ENCODE measurements at places on chromosomes 16 and 17.
A peak's percentile ranks its signal among the peaks of the same experiment; 100 is the strongest.

GRCh38 chr16:68073902-68074760 is 11.0 kb upstream of the NFATC3 start:
- DNase-seq, result no peak

GRCh38 chr17:80624864-80625263 is 80.2 kb downstream of the RPTOR start:
- no peak for DNase-seq

DNA sequence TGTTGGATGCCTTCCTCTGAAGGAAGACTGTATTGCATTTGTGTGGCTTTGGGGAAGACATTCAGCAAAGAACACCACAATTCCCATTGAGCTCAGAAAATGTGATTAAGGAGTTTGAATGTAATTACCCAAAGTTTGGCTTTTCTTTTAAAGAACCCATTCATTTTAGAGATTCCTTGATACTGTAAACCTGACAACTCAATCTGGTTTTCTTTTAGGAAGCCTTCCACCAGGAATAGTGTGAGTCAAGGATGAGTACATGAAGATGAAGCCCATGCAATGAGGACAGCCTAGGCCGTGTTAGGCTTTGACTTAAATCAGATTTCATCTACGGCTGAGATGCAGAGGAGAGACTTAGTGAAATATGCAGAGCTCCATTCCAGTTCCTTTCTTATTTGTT is 271.7 kb upstream of the TBX2 start:
- peak; percentile 67 for DNase-seq

DNA sequence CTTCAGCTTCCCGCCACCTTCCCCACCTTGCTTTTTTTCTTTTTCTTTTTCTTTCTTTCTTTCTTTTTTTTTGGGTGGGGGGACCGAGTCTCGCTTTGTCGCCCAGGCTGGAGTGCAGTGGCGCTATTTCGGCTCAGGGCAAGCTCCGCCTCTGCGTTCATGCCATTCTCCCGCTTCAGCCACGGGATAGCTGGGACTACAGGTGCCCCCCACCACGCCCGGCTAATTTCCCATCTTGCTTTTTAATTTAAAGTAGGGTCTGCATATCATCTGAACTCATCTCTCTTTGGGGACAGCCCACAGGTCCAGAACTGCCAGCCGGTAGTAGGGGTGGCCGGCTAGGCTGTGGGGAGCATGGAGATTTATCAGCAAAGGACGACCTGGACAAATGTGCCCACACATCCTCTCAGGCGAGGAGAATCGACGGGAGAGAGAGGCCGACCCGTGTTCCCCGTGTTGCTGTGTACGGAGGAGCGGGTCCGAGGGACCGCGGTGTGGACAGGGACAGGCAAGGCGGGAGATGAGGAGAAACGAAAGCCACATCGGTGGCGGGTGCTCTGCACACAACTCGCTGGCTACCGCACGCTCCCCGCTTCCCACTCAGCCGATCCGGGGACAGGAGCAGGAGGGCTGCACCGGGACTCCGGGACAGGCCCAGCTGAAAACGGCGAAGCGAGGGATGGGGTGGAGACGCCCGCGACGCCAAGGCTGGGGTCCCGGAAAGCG is 2.4 kb downstream of the MT1M start:
- DNase-seq, result no peak

DNA sequence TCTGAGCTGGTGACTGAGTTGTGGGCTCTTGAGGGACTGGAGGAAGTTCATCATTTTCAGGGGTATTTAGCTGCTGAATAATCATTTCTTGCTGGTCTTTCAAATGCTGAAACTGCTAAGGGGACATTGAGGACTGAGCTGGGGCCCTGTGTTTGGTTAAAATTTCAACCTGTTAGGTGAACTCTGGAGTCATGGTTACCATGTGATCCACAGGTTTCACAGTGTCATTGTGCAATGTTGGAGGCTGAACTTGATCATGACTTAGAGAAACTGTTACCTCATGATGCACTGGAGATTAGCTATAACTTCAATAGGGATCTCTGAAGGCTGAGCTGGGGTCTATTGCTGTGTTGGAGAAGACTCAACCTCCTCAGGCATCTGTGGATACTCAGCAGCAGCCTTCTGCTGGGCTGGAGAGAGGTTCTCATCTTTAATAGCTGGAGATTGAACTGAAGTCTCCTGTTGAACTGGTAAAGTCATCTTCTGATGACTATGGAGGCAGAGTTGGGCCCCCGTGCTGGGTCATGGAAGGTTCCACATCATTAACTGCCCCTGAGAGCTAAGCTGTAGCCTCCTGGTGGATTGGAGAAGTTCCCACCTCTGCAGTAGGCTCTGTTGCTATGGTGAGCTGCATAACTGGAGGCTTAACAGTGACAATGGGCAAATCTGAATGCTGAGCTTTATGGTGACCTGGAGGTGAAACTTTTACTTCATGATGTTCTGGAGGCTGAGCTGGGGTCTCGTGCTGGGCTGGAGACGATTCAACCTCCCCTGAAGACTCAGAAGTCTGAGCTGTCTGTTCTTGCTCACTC is 15.2 kb downstream of the RDM1 start:
- DNase-seq, result no peak

GRCh38 chr17:17134957-17135333 is 71.2 kb downstream of the PLD6 start:
- no peak for DNase-seq

DNA sequence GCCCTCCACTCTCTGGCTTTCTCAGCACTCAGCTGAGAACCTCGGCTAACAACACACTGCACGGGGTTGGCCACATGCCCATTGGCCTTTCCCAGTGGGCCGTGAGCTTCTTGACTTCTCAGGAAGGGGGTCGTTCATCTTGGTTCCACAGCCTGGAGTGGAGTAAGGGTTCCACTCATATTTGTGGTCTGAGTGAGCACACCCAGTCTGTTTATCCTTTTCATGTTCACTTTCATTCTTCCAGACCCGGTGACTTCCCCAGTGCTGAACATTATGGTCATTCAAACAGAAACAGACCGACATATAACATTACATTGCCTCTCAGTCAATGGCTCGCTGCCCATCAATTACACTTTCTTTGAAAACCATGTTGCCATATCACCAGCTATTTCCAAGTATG is 8.2 kb downstream of the MILR1 start:
- peak; percentile 54 for DNase-seq

DNA sequence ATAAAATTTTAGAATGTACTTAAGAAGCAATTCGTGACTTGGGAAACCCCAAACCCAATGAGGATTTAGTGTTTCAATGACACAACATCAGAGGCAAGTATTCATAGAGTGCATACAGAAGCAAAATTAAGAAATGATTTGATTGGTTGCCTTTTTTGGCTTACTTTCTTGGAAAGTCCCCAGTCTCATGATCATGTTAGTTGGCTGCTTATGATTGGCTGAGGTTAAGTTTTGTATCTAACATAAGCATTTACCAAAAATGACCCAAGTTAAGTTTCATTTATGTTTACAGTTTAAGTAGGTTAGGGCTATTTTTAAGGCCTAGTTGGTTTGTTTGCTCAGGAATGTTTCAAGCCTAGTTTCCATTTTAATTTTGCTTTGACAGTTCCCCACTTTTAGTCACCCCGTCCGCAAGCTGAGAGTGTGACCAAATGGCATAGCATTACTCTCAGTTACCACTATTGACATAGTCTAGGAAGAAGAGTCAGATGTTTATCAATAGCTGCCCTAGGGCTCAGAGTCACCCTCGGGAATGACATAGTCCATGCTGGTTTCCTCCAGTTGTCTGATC is 36.2 kb downstream of the DGKE start:
- no peak for DNase-seq

- no peak for DNase-seq
Measured at GRCh38 chr16:54780266-54780665, 150.4 kb upstream of the IRX5 start.

GRCh38 chr16:13718748-13719147 is 201.2 kb upstream of the ERCC4 start:
- DNase-seq, result no peak

GRCh38 chr17:43175213-43176118 is 4.5 kb downstream of the NBR1 start:
- DNase-seq, result peak; percentile 78

- no peak for DNase-seq
Measured at GRCh38 chr17:35030780-35031179, 32.7 kb downstream of the RFFL start.

GRCh38 chr16:30746638-30747175 is 1.5 kb upstream of the PHKG2 start:
- no peak for DNase-seq

GRCh38 chr17:79291391-79291790 is 216.8 kb downstream of the ENGASE start:
- no peak for DNase-seq

GRCh38 chr16:879986-880385 is 79.5 kb upstream of the GNG13 start:
- no peak for DNase-seq

GRCh38 chr17:50532452-50533024 is at the start of gene EPN3:
Gene EPN3, plus strand, starts transcription at chr17:50532735. Its CDS starts 3,822 bp downstream, at chr17:50536557.
- DNase-seq, result no peak

- no peak for DNase-seq
Measured at GRCh38 chr16:12515746-12516145, 287.9 kb downstream of the CPPED1 start.

GRCh38 chr17:78709751-78710181 is 72.3 kb downstream of the CYTH1 start:
- no peak for DNase-seq

GRCh38 chr17:40558890-40559563 is 6.2 kb downstream of the CCR7 start:
- DNase-seq, result no peak

- DNase-seq, result no peak
Measured at GRCh38 chr17:52233176-52233575, 74.7 kb upstream of the CA10 start.

GRCh38 chr16:29848420-29849297 is 14.4 kb downstream of the CDIPT start:
- peak; percentile 52 for DNase-seq

- DNase-seq, result no peak
Measured at GRCh38 chr16:57640612-57641011, 12.2 kb downstream of the ADGRG1 start.

DNA sequence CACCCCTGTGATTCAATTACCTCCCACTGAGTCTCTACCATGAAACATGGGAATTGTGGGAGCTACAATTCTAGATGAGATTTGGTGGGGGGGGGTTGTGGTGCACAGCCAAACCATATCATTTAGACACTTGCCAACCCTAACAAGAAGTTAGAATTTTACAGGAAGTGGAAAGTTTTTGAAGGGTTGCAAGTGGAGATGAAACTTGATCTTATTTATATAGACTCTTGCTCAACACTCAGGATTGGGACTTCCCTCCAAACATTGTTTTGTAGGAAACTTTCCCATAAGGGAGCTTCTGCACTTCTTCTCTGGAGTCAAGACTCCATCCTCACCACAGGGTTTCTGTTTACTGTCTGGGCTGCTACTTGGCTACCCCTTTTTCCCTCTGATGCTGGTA is 266.7 kb upstream of the CDH11 start:
- DNase-seq, result peak; percentile 65

GRCh38 chr16:1310832-1311200 is 1.4 kb downstream of the UBE2I start:
- DNase-seq, result no peak

GRCh38 chr17:63629627-63630026 is 7.4 kb downstream of the MAP3K3 start:
- DNase-seq, result no peak

GRCh38 chr17:21548236-21548635 is 144.1 kb upstream of the KCNJ18 start:
- no peak for DNase-seq
